PC-3 (cell line): ENCODE measurements at places on chromosomes 2 and 18.
A peak's percentile ranks its signal among the peaks of the same experiment; 100 is the strongest.

GRCh38 chr2:185785156-185785555, 46.6 kb downstream of the FSIP2 start:
- no peak for DNase-seq

DNA sequence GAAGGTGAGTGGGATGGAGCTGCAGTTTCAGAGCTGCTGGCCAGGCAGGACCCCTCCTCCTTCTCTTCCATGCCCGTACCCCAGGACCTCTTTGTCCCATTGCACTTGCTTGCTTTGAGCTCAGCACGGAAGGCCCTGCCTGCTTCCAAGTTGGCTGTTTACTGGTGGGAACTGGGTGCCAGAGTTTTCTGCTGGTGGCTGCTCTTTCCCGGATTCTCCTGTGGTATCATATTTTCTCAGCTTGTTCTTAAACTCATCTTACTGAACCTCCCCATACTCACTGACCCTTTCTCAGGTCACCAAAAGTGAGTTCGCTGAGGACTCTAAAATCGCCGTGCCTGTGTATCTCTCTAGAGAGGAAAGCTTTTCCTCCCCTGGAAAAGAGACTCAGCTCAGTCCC, 297.7 kb upstream of the TNP1 start:
- DNase-seq, result no peak

- no peak for DNase-seq
Observed at GRCh38 chr2:187415449-187415848, 32.6 kb downstream of the CALCRL start.

GRCh38 chr2:241689306-241689705, 2.7 kb upstream of the DTYMK start:
- no peak for DNase-seq

DNA sequence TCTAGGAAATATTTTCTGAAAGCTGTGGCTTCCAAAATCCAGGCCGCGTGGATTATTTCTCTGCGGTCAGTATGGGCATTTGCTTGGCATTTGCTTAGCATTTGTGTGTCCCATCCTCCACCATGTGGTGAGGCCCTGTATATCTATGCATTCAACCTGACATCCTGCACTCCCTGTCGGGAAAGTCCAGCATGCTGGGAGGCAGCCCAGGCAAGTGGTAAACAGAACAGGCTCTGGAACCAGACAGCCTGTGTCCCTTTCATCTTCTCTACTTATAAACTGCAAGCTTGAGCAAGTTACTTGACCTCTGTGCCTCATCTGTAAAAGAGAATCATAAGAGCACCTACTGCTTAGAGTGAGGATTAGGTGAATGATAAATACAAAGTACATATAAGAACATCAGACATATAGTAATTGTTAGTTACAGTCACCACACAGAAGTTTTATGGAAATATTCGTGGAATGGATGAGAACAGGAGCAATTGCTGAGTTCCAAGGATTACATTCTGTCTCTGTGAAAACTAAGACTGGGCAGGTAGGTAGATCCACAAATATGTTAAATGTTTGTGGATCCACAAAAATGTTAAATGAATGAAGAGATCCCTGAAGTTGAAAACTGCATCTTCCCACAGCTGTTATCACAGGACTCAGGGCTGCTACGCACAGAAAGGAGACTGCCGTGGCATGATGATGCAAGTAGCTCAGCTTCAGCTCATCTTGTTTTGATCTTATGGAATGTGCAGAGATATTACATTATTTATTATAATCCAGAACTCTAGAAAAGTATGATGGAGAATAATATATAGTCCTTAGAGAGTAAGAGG, 317.0 kb upstream of the MMADHC start:
- DNase-seq, result no peak

DNA sequence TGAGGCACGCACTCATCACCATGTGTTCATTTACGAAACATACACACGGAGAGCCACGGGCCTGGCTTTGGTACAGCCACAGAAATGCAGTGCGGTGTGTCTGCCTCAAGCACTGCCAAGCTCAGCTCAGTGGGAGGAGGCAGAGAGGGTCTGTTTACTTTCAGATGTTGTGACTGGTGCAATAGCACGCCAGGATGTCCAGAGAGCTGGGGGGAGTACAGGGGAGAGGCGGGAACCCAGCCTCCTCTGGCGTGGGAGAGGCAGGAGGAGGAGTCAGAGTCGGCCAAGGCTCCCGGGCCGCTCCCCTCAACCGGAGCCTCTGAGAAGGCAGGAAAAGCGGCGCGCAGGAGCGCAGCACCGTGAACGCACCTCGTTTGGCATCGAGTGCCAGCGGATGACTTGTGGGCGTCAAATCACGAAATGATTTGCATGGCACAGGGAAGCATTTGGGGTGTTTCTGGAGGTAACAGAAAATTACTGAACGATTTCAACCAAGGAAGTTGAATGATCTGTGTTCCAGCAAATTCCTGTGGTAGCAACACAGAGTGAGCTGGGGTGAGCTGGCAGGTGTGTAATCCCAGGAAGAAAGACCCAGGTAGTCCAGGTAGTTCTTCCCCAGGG, 143.0 kb downstream of the ZNF516 start:
- peak; percentile 29 for DNase-seq

GRCh38 chr18:74895686-74896085, 298.0 kb downstream of the ZNF407 start:
- peak; percentile 40 for DNase-seq

- no peak for DNase-seq
Observed at GRCh38 chr2:173196638-173197037, 121.0 kb downstream of the MAP3K20 start.

- DNase-seq, result no peak
Observed at GRCh38 chr2:8509621-8510020, 172.2 kb upstream of the ID2 start.

- peak; percentile 52 for DNase-seq
Observed at GRCh38 chr18:68431111-68431921, 283.6 kb downstream of the TMX3 start.

- no peak for DNase-seq
Observed at GRCh38 chr2:71857636-71858035, 290.0 kb downstream of the CYP26B1 start.

- DNase-seq, result no peak
Observed at GRCh38 chr2:26401739-26402541, at the start of gene DRC1. Gene DRC1, plus strand, starts transcription at chr2:26401920. Its CDS starts 70 bp downstream, at chr2:26401990.

- DNase-seq, result no peak
Observed at GRCh38 chr2:149221898-149222297, 108.5 kb upstream of the LYPD6 start.

GRCh38 chr2:111707700-111708099, 176.3 kb downstream of the ANAPC1 start:
- DNase-seq, result no peak

GRCh38 chr18:44036501-44036900, 644.2 kb upstream of the SETBP1 start:
- DNase-seq, result no peak

DNA sequence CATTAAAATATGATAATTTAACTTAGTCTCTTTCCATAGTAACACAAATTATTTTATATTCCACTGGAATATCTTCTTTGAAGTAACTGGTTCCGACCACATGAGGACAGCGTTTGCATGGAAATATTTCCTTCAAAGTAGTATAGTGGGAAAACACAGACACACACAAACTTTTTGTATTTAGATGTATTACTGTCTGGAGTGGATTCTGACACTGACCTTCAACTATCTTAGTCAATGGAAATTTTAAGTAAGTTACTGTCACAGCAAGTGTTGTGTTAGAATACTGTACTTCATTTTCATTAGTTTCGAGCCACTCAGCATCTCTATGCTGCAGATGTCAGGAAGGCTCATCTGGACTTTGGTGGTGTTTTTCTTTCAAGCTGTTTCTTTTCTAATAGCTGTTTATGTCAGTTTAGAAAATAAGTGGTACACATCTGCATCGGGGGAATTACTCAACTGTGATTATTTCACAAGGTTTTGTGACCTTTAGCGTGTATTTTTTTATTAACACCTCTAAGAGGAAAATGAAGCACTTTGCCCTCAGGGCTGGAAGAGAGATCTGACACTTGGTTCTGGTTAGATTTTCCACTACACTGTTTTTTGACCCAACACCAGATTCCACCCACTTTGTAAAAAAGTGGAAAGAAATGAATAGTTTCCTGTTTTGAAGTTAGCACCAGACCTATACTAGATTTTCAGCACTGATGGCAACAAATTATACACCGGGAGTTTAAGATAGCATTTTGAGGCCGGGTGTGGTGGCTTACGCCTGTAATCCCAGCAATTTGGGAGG, 18.9 kb upstream of the THOC1 start:
- DNase-seq, result peak; percentile 38

DNA sequence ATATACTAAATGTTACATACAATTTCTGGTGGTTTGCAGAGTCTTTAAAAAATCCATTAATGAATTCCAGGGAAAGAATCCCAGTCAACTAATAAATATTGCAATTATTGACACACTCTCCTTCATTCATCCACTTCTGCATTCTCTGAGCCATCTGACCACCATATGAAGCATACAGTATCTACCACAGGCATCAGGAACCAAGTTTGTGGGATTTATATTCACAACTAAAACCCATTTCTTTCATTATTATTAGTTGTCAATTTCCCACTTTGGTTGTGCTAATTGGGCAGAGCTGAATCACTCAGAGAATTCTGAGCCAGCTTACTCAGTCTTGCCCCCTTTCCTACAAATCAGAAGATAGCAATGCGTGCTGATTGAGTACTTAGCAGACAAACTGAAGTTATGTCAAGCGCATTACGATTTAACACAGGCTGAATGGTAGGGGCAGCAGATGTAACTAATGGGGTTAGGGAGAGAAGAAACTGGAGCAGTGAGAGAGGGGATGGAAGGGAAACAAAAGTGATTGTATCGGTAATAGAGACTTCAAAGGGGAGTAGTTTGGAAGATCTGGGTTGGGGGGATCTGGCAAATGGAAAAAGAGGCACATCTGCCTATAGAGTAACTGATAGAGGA, 52.3 kb downstream of the ZEB2 start:
- no peak for DNase-seq

DNA sequence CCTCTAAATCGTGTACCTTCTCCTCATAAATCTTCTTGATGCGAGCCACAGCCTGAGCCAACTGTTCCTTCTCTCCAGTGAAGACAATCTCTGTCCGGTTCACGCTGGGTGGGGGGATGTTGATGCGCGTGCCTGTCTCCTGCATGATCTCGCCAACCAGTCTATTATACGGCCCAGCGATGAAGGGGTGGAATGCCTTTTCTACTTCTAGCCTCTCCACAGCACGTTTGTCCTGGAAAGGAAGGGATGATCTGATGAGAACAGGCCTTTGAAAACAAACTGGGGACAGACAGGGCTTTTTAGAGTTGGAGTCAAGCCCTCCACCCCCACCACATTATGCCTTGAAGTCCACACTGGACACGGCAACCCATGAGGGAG, 59.3 kb downstream of the HDLBP start:
- no peak for DNase-seq

- DNase-seq, result no peak
Observed at GRCh38 chr2:173580351-173580750, 225.7 kb downstream of the CDCA7 start.

DNA sequence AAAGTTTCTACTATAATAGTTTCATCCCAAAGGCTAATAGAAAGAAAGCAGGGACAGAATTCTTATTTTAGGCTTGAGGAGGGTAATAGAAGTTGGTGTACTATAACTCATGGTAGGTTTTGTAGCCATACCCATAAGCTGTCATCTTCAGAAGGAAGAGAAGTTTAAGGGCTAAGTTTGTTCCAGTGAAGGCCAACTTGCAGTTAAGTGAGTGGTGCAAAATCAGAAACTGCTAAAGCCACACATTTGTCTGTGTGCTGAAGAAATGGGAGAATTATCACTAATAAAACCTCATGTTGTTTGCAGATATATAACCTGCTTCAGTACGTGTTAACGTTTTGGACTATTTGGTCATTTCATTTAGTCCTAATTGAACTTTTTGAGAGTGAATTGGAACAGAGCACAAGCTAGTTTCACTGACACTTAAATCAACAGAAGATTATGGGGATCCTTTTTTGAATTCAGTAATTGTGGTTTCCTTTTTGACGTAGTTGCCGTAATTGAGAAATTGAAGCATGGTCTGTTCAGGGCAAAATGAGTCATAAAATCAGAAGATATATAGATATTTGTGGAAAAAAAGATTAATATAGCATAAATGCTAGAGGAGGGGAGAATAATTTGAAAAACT, 69.1 kb downstream of the PHLPP1 start:
- DNase-seq, result no peak

DNA sequence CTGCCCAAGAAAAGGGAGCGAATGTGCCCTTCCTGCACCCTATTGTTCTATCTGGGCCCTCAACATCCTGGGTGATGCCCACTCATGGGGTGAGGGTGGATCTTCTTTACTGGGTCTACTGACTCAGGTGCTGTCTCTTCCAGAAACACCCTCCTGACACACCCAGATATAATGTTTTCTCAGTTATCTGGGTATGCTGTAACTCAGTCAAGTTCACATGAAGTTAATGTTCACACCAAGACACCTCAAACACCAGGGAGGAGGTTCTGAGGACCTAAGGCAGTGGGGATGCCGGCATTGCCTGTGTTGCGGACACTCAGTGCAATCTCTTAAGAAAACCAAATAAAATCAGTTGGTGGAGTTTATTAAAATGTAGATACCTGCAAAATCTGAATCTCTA, 500.9 kb downstream of the BCL11A start:
- no peak for DNase-seq

DNA sequence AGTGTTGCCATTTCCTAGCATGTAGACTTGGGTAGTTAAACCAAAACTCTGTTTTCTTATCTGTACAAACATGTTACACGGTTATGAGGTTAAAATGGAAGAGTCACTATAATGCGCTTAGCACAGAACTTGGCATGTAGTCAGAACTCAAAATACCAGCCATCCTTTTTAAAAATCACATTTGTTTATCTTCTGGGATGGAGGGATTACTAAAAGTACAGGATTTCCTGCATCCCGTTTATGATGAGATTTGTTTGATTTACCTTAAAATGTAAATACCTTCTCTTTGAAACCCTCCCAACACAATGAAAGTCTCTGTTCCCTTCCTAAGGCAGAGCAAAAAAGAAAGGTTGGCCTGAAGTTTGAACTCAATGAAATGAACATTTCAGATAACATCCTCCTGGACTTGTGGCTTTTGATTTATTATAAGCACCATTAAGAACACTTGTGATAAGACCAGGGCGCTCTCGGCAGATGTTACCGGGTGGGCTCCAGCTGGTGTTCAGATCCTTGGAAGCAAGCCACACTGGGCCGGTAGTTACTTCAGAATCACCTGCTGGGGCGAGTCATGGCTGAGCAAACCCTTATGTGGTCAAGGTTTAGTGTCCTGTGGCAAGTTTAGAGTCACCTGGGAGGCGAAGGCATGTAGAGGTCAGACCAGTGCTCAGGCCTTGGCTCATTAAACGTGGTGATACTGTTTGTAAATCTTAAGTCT, 105.7 kb downstream of the MGAT5 start:
- peak; percentile 84 for DNase-seq

- no peak for DNase-seq
Observed at GRCh38 chr18:59022167-59022945, 117.3 kb upstream of the SEC11C start.

GRCh38 chr2:144835634-144836350, 315.9 kb upstream of the ZEB2 start:
- DNase-seq, result peak; percentile 42

- peak; percentile 37 for DNase-seq
Observed at GRCh38 chr2:184729581-184729980, 131.3 kb downstream of the ZNF804A start.
